ENCODE measurements at places on chromosomes 2 and 18.

DNA sequence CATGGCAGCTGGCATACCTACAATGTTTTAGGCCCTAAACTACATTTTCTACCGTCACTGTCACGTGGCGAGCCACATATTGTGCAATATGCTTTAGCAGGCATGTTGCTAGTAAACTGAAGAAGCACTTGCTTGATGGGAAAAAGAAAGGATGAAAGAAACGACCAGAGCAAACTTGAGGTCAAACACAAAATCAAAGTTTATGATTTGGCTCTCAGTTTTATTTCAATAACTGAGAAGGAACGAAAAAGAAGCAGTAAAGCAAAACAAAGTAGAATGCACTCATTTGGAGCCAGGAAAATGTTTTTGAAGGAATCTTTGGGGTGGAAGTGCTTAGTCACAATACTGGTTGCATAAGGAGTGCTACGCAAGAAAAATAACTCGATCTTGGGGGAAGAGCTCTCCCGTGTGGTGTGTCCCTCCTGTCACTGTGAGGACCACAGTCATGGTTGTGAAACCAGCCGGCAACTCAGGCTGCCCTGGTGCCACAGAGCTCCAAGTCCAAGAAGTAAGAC is 349.8 kb downstream of the RBM43 start:
- DNase-seq: peak; percentile 63

- no peak for DNase-seq
Measured at GRCh38 chr2:16855183-16855582, 189.5 kb upstream of the CYRIA start.

DNA sequence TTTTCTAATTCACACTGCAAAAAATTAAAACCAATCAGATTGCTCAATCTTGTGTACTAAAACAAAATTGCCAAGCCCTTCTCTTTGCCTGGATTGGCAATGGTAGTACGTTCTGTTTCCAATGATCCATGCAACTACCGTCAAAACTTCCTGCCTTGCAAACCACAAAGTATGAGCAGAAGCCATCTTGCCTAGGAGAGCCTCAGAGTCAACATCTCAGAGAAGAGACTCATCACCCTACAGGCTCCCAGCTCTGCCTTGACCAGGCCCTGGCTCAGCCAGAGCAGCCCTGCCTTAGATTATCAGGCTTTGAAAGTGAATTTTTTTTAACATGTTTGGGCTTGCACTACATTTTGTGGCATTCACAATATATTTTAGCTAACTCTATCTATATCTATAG is 574.1 kb downstream of the SATB2 start:
- DNase-seq: no peak

- DNase-seq: no peak
Measured at GRCh38 chr2:45263147-45263546, 253.9 kb upstream of the SIX2 start.

DNA sequence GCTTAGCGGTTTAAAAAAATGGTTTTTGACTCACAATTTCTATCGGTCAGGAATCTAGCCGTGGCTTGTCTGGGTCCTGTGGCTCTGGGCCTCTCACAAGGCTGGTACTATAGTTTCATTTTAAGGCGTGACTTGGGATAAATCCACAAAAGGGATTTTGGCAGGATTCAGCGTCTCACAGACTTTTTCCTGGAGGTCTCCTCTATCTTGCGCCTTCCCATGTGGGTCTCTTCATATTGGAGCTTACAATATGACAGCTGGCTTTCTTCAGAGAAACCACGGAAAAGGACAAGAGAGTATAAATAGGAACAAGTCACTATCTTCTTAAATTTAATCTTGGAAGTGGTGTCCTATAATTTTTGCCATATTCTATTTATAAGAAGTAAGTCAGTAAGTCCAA is 250.5 kb downstream of the DSC3 start:
- DNase-seq: no peak

DNA sequence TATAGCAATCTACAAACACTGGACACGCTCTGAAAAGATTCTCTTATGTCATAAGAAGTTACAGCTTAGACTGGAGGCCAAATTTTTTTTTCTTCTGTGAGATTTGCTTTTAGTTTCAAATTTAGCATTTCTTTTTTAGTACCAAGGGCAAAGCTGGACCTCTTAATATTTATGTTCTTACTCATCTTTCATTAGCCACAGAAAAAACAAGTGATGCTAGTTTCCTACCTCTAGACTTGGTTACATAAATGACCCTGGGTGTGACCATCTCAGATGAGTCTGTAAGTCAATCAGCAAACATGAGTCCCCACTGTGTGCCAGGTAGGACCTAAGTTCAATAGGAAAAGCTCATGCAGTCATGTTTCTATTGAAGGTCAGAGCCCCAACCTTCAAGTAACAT is 94.4 kb downstream of the MEP1B start:
- DNase-seq: no peak

- no peak for DNase-seq
Measured at GRCh38 chr2:157952558-157952957, 76.4 kb upstream of the ACVR1 start.

DNA sequence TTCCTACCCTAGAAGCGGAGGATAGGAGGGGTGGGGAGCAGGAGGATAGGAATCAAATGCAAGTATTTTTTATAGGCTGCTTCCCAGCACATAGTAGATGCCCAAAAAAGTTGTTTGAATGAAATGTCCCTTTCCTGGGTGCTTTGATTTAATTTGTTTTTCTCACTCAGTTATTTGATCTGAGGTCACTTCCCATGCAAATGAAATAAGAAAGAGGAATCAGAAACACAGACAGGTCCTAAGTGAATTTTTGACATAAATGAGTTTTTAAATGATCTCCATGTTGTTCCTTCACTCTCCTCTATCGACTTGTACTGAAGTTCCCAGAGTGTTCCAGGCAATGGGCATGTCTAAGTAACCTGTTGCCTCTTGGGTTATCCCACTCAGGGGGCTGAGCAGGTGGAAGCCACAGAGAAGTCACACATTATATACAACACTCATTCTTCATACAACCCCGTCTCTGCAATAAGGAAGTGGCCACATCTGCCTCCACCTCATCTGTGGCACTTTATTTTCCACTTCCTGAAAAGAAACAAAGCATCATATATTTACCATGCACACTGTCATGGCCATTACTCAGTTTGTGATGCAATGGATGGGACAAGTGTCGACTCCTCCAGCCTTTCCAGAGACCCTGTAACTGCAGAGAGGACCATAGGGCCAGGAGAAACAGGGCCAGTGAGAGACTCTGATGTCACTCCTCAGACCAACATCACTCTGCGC is 81.9 kb upstream of the ZNF397 start:
- no peak for DNase-seq

DNA sequence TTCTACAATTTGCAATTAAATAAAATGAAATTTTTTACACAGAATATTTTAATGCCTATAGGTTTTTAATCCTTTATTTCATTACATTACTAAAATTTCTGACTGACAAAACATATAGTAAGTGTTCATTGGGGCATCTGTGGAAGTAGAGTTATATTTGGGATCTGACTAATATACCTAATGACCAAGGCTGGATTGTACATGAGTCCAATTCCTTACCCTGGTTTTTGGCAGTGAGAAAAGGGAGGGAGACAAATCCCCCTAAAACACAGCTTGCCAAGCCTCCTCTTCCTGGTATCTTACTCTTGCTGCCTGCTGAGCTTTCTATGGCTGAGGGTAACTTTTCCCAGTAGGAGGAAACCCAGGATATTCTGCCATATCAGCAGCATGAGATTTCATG is 149.4 kb upstream of the CDH20 start:
- no peak for DNase-seq

- DNase-seq: no peak
Measured at GRCh38 chr2:192749611-192750200, 555.0 kb upstream of the TMEFF2 start.

DNA sequence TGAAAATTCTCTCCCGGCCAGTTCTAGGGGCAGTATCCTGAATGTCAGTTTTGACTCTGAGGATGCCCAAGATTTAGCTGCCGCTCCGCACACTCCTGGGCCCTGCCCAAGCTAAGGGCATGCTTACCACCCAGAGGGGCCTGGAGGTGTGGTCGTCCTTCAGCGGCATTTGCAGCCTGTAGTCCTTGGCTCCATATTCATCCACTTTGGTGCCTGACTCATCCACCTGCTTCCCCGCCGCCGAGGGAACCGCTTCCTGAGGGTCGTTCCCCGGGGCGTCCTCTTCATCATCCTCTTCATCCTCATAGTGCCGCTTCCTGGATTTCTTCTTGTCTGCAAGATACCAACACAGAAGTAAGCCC is 577 bp downstream of the ERCC3 start:
- DNase-seq: no peak

GRCh38 chr2:198322275-198322674 is 517.9 kb downstream of the PLCL1 start:
- no peak for DNase-seq

GRCh38 chr2:23584054-23584745 is 199.2 kb downstream of the KLHL29 start:
- peak; percentile 20 for DNase-seq

DNA sequence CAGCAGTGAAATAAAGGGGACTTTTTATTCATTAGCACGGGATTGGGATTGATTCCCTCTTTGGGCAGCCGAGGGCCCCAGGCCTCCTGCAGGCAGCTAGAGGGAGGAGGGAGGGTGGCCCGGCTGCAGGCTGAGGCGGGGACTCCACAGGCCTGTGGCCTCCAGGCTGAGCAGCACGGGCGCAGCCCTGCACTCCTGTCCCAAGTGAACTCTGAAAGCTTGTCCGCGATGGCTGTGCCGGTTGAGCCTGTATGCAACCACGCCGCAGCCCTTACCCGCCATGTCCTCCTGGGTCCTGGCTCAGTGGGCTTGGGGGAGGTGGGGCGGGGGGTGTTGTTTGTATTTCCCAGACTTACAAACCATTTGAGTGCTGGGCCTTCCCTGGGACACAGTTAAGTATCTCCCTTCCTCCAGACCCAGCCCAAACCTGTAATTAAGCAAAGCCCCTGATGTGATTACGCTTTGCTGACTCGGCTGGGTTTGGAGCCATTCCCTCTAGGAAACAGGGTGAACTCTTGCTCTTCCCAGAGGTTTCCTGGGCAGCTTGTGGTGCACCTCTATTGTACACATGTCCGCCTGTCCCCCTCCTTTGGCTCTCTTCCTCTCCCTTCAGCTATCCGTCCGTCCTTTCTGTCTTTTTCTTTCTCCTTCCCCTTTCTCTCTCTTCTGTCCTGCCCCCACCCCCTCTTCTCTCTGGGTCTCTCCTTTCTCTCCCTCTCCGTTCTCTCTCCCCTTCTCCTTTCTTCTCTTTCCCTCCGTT is 5.3 kb downstream of the GLI2 start:
- DNase-seq: no peak

GRCh38 chr2:43898134-43898837 is 59.5 kb downstream of the ABCG8 start:
- DNase-seq: no peak

DNA sequence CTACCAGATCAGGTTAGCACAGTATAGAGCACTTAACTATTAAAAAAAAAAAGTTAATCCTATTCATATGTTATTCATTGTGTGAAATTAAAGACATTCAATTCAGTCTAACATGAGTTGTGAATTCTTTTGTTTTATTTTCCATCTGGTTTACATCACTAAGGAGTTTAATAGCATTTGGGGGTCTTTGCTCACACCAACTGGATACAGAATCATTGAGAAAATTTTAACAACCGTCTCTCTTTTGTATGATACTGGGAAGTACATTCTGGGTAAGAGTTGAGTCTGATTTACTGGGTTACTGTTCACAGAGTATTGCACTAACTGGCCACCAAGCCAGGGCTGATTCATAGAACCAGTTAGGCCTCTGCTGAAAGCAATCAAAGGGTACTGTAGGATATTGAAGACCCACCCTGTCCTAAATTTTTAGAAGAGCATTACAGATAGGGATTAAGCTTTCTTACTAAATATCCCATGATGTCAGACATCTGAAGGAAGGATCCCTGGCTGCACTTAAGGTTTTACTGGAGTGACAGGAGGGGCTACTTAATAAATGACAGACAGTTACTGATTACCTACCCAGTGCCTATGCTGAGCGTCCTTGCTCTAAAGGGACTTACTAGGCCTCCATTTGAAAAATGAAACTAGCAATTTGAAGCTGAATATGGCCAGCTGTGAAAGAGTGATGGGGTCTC is 387.9 kb downstream of the SETBP1 start:
- DNase-seq: no peak

- DNase-seq: no peak
Measured at GRCh38 chr2:9946818-9947217, 4.7 kb upstream of the GRHL1 start.

DNA sequence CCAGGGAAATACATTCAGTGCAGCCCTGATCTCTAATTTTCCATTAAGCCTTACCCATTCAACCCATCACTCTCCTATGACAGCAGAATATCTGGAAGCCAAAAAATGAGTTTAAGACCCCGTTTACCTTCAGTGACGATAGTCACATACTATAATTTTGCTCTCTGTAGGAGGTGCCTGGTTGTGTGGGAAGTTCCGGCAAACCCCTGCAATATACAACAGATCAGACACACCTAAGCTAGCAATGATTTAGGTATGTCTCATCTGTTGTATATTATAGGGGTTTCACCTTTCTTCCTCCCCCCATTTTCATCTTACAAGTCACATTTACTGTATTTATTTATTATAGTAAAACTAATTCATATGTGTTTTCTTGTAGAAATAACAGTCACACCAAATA is 101.7 kb downstream of the DOCK10 start:
- no peak for DNase-seq

- DNase-seq: no peak
Measured at GRCh38 chr2:225600444-225600843, 200.9 kb downstream of the NYAP2 start.

- no peak for DNase-seq
Measured at GRCh38 chr2:162581959-162582798, 238.2 kb downstream of the GCA start.

DNA sequence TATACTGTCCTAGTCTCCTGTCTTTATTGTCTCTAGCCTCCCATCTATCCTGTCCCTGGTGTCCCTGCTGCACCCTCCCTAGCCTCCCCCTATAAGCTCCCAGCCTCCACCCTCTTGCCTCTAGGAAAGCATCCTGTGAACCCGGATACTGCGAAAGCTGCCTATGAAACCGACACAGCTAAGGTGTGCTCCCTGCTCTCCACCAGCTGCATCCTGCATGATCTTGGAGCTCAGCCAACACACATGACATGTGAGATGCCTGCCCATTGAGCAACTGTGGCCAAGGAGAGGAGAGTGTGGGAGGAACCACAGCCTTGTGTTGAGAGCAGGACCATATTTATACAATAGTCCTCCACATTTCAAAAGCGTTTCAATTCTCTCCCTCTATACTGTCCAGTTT is 187.1 kb downstream of the ZBTB7C start:
- no peak for DNase-seq

- DNase-seq: no peak
Measured at GRCh38 chr2:69241664-69242514, 145.1 kb downstream of the GFPT1 start.
